Trophoblast cell (in vitro differentiated cells and primary cell): ENCODE measurements at places on chromosomes 1 and 21.

GRCh38 chr1:160127865-160128523, 12.4 kb downstream of the ATP1A2 start:
- no peak for DNase-seq

GRCh38 chr1:192904438-192904895, 95.6 kb downstream of the RGS2 start:
- peak; percentile 7 for DNase-seq

DNA sequence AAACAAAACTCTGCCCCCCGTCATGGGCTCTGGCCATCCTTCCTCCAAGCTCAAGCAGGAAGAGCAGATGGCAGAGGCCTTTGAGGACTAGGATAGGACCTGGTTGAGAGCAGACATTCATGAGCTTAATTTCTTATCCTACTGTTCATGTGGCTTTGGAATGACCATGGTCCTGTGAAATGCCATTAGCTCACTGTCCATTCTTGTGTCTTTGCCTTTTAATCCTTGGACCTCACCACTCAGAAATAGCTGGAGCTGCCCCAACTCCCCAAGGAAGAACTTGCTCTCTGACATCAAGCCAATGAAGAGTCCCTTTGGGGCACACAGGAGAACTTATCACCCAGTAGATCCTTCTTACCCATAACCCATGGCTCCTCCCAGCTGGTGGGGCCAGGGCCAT, 11.6 kb upstream of the FAM20B start:
- DNase-seq, result no peak

DNA sequence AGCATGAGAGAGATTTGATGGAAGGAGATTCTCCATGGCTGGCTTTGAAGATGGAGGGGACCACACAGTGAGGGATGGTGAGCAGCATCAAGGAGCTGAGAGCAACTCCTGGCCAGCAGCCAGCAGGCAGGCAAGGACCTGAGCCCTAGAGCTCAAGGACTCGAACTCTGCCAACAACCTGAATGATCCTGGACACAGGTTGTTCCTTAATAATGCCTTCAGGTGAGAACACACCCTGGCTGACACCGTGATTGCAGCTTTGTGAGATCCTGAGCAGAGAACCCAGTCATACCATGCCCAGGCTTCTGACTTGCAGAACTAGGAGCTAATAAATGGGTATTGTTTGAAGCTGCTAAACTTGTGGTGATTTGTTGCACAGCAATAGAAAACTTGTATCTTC, 183.1 kb downstream of the LMX1A start:
- no peak for DNase-seq

GRCh38 chr1:227574926-227575325, 11.6 kb downstream of the ZNF678 start:
- no peak for DNase-seq

DNA sequence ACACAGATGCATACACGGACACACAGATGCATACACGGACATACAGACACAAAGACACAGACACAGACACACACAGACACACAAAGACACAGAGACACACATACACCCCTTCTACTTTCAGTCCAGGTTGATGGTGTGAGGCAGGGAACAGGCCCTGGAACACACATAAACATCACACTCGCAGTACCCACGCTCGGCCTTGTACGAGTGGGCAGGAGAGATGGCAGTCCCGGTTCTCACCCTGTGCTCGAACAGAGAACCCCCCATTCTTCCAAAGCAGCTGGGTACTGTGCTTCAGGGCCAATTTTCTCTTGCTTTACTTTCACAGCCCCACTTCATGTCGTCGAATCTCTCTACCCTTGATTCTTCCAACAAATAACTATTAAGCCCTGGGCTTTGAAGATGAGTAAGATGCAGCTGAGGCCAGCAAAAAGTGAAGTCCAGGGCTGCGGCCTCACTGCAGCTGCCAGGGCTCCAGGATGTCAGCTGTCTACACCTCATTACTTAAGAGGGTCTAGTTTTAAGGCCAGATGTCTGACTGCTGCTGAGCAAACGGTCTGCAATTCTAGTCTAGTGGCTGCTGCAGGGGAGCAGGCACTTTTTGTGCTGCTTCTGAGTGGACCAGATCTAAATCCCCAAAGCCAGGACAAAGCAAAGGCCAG, 90.1 kb downstream of the PGBD5 start:
- no peak for DNase-seq

- no peak for DNase-seq
Observed at GRCh38 chr1:15958793-15959192, 17.1 kb downstream of the ZBTB17 start.
